Vagina (tissue), 2 donors: ENCODE measurements at places on chromosomes 12 and 14.

DNA sequence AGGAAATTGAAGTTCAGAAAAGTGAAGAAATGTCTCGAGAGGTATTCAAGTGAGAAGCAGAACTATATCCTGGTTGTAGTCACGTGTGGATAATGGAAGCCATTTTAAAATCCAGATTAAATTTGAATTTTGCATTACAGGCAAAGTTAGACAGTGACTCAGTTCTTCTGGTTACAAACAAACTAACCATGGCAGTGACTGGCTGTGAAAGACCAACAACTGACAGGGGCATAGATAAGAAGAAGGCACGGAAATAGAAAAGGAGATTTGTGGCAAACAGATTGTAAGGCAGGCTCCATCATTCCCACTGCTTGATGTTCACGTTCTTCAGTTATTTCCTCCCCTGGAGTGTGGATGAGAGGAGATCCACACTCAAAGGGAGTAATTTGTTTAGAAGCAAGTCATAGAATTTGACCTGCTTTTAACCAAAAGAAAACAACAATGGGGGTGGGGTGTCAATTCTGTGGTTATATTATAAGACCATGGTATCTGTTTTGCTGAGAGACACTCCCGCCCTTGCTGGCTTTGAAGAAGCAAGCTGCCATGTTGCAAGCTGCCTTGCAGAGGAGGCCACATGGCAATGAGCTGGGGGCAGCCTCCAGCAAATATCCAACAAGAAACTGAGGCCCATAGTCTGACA is 795.3 kb downstream of the VRK1 start:
- no peak for DNase-seq

DNA sequence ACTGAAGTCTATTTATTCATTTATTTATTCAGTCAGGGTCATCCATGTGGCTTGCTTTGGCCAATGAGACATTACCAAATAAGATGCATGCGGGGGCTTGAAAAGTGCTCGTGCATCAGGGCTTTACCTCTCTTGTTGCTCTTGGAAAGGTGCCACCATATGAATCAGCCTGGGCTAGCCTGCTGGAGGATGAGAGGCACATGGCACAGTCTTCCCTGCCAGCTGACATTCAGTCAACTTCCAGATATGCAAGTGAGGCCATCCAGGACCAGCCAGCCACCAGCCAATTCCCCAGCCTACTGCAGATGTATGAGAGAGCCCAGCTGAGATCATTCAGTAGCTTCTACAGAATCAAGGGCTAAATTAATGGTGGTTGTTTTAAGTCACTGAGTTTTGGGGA is 105.2 kb upstream of the RPH3A start:
- DNase-seq, result no peak

GRCh38 chr12:83700838-83701237 is 1014.1 kb downstream of the TMTC2 start:
- no peak for DNase-seq

- no peak for DNase-seq
Observed at GRCh38 chr12:41795051-41795600, 349.5 kb downstream of the GXYLT1 start.

DNA sequence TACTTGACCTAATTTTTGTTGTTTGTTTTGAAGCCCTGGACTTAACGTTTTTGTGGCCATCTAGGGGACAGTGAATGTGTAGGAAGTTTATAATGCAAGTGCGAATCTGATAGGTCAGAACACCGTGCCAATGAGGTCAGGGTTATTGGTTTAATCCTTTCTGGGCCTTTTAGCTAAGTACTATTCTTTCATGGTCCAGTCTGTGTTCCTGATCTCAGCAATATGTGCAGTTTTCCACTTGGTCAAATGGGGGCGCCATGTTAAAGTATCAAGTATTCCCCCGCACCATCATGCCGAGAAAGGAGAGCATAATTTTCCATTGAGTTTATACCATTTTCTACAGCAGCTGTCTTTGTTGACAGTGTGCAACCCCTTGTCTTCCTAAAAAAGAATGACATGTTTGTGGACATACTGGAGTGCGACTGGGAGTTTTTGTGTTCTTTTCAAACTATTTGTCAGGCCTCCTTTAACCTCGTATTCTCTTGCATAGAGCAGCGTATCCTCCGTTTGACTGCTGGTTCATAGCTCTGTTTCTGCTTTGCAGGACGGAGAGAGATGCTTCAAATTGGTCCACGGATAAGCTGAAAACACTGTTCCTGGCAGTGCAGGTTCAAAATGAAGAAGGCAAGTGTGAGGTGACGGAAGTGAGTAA is 1.3 kb downstream of the AHSA1 start:
- no peak for DNase-seq

DNA sequence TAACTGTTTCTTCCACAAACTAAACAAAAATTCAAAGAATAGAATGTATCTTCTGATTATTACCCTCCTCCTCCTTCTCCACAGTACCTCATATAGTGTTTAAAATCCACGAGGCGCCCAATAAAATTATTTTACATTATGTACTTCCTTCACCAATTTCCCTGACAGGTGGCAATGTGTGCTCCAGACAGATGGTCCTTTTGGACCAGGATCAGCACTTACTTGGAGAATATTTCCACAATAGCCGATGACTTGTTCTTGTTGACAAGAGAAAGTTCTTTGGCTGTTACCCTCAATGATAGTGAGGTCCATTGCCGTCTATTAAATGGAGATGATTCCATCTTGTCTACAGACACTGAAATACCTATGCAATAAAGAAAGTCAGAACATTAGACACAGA is 34.9 kb downstream of the LIMA1 start:
- DNase-seq, result no peak

- no peak for DNase-seq
Observed at GRCh38 chr14:23482823-23483148, 13.3 kb downstream of the NGDN start.

DNA sequence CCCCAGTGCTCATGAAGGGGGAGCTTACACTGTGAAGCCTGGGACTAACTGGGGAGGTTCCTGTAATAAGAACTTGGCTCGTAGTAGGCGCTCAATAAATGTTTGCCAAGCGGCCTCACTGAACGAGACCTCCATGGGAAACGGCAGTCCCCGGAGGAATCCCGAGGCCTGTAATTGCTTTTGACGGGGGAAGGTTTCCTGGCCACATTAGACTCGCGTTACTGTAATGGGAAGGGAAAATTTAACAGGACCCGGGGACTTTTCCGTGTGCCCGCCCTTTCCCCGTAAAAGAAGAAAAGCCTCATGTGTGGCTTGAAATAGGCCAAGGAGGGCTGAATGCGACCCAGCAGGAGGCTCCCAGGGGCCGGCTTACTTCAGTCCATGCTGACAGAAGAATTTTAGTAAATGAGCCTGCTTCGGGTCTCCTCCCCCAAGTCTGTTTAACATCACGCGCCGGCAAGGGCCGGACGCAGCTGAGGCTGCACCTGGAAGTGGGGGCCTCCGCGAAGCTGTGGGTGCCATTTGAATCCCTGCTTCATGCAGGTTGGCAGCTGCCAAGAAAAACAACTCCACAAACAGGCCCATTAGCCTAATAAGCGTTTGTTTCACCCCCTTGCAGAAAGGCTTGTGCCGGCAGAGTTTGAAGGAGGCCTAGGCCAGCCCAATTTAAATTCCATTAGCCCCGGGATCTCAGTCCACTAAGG is 39.8 kb upstream of the PWP1 start:
- no peak for DNase-seq

GRCh38 chr14:106459971-106460730 is 933.8 kb downstream of the TMEM121 start:
- DNase-seq, result no peak

GRCh38 chr14:81234278-81234677 is 13.5 kb upstream of the GTF2A1 start:
- DNase-seq, result no peak

DNA sequence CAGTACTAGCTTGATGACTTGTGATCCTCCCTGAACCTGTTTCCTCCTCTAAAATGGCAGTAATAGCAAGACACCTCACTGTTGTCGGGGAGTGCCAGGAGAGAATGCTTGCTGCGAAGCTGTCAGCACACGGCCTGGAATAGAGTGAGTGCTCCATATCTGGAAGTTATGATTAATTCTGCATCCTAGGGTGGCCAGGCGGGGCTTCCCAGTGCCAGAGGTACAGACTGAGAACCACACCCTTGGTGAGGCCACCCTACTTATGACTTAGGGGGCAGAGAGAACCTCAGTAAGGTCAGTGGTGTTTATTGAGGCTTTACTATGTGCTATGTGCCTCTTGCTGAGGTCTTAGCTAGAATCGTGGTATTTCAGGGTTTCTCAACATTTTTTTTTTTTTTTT is 20.1 kb downstream of the MORN3 start:
- DNase-seq, result no peak

DNA sequence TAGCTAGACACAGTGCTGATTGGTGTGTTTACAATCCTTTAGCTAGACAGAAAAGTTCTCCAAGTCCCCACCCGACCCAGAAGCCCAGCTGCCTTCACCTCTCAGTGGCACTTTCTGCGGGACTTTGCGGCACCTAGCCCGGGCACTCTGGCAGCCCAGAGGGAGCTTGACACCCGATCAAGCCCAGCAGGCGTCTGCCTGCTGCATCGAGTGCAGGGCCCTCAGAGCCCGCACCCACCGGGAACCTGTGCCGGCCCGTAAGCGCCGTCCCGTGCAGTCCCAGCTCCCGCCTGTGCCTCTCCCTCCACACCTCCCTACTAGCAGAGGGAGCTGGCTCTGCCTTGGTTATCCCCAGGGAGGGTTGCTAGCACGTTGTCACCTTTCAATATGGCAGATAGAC is 631.0 kb upstream of the STXBP6 start:
- DNase-seq, result no peak

GRCh38 chr14:100738704-100739131 is 12.0 kb downstream of the DLK1 start:
- no peak for DNase-seq

- no peak for DNase-seq
Observed at GRCh38 chr14:33793398-33794110, 157.3 kb downstream of the EGLN3 start.

DNA sequence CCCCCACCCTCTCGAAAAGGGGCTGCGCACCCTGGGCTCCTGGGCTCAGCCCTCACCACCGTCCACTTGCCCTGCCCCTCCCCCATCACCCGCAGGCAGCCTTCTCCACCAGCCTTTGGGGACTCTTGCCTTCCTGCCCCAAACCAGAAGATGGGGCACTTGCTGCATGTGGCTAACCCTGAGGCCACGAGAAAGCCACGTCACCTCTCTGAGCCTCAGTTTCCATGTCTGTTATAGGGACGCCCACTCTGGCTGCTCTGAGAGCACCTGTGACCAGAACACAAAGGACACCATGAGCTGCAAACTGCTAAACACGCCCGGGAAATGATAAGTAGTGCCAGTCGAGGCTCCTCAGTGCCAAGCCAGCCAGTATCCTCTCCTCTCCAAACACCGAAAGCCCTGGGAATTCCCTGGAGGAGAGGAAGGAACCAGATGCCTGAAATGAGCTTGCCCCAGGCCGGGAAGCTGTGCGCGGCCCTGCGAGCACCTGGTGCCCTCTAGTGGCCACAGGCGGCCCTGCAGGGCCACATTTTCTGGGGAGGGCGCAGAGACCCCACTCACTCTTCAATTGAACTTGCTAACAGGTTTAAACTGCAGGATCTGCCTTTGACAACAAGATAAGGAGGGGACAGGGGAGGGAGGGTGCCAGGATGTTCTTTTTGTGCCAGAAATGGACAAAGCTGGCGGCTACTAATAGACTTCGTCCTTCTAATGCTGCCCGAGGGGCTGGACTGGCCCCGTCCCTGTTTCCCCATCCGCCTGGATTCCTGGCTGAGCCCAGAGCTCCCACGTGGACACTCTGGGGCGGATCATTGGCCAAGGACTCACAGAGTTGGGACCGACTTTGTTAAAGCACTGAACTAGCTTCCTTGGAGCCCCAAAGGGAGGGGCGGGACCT is 10.2 kb upstream of the SERPINA9 start:
- DNase-seq, result no peak

GRCh38 chr12:14962153-14962539 is 745 bp upstream of the ARHGDIB start:
- no peak for DNase-seq

DNA sequence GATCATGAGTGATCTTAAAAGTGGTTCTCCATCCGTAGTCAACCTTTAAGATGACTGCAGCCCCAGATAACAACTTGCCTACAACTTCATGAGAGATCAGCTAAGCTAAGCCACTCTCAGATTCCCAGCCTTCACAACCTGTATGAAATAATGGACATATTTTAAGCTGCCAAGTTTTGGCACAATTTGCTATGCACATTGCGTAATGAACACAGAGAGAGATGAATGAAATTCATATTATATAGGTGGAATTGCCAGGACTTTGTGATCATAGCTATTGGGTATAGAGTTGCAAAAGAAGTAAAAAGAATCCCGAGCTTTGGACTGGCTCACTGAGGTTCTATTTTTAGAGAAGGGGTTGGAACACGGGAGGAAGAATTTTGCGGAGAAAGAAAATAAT is 59.1 kb upstream of the EGLN3 start:
- no peak for DNase-seq

GRCh38 chr14:89215114-89215513 is 201.9 kb downstream of the FOXN3 start:
- DNase-seq, result no peak
